Midbrain (tissue), 1 donor: ENCODE measurements at places on chromosomes 3 and 15.
A peak's percentile ranks its signal among the peaks of the same experiment; 100 is the strongest.

DNA sequence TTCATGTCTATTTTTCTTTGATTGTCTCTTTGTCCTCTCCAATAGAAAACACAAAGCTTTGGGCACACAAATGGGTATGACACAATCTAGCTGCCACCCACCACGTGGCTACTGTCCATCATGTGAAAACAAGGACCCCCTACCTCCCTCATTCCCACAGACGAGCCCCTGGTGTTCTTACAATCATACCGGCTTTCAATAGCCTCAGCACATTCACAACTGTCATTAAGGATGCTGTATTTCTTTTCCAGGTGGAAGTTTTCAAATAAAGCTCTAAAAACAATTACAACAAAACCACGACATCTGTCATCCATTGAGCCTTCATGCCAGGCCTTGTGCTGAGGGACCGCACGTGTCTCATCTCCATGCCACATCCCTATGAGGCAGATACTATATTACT, 552.6 kb upstream of the ADAMTS9 start:
- DNase-seq = no peak

DNA sequence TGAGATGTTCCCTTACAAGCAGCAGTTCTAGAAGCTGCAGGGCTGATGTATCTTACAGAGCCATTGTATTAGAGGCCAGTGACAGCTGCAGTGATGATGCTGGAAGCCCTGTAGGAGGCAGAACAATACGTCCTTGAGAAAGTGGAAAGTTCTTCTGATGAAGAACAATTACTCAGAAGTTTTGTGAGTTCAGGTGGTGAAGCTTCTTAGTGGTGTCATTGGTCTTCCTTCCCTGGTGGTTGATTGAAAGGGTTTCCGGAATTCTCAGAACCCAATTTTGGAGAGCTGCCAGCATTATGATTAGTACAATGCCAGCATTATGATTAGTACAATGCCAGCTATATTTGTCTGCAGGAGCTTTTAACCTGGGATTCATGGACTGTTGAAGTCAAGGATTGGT, 356.4 kb downstream of the MFSD1 start:
- peak; percentile 37 for DNase-seq

DNA sequence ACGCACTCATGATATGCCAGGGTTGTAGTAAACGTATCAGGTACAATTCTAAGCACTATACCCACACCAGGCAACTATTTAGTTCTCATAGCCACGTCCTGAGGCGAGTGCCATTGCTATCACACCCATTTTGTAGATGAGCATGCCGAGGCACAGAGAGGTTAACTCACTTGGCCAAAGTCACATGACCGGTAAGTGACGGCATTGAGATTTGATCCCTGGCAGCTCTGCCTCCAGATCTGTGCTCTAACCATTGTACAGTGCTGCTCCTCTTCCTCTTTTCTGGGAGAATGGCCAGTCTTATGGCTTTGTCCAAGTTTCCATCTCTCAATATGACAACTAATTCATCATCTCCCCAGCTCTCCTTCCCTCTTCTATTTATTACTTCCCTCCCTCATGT, 18.9 kb upstream of the ATP2B2 start:
- no peak for DNase-seq

DNA sequence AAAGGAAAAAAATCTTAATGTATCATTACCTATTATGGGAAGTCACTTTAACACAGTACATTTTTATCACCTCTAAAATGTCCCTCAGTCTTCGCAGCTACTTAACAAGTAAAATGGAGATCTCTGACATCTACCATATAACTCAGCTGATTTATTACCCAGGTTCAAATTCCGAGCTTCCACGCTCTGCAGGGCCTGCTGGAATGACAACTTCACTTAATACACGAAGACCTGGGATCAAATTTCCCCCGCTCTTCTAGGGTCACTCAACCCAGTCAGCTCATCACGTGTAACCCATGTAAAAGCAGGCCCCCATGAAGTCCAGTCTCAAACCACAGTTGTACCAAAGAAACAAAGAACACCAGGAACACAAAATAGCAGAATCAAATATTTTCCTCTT, 44.2 kb upstream of the ACP3 start:
- no peak for DNase-seq
